Pancreas (tissue), 10 donors: ENCODE measurements at places on chromosomes 5 and 9. TPM values are rescaled to one million over a fixed set of nuclear protein-coding genes. Genes with fewer than 3 reads are reported as not detected.

Gene ADGRD2
- total RNA-seq: not detected

Gene SPINK5
- total RNA-seq: not detected

Gene MCIDAS
- 0.31 TPM for total RNA-seq

DNA sequence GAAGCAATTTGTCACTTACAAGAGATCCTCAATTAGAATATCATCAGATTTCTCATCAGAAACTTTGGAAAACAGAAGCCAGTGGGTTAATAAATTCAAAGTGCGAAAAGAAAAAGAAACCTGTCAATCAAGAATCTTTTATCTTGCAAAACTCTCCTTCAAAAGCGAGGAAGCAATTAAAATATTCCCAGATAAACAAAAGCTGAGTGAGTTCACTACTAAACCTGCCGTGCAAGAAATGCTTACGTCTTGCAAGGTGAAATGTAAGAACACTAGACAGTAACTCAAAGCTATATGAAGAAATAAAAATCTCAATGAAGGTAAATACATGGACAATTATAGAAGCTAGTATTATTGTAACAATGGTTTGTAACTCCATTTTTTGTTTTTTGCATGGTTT, 62.8 kb upstream of the IL33 start:
- DNase-seq: no peak

DNA sequence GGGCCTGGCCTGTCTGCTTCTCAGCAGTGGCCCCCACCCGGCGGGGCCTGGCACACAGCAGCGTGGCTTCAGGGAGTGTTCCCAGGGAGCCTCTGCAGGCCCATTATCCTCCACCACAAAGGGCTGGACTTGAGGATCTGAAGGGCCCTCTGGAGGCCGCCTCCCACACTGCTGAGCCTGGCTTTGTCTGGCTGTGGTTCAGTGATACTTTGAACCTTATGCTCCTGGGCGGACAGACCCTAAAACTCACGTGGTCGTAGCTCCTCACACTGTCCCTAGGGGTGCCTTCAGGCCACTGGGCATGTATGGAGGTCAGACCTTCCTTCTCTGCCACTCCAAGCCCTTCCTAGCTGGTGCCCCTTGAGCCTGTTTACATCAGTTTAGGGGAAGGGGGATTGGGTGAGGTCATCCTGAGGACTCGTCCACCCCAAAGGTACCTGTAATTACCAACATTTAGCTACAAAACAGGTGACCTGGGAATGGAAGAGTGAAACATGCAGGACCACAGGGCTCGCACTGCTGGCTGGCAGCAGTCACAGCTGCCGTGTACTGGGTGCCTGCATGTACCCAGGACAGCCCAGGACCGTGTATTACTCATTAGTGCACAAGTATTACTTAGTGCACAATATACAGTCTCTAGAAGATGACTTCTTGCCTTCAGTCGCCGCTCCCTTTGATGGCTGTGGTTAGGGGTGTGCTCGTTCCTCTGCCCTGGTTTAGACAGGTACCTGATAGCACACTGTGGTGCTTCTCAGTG, 8.5 kb downstream of the GRHPR start:
- peak; percentile 24 for DNase-seq

GRCh38 chr9:68555437-68556150, 14.9 kb upstream of the TMEM252 start:
- DNase-seq: no peak

Gene CARTPT
- not detected for total RNA-seq

Gene C9
- total RNA-seq: not detected

Gene RANBP17
- 5.8 TPM for total RNA-seq

- DNase-seq: no peak
Measured at GRCh38 chr5:126354012-126354857, 69.0 kb upstream of the GRAMD2B start.

Gene ANGPTL2
- total RNA-seq: 3.1 TPM

DNA sequence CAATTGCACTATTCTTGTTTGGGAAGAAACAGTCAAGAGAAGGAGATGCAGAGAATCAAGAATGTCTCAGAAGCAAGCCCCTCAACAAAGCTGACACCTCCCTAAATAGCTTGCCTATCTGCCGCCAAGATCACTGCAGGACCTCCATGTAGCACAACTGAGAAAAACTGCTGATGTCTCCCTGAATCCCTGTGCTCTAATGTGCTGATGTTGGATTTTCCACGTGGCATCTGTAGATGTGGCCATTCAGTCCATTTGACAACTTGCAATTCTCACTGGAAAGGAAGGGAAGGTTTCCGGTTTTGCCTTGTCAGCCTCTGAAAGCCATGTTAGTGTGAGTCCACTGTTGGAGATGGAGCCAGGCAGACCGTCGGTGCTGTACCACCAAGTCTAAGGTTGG, 374.0 kb downstream of the DIRAS2 start:
- no peak for DNase-seq

GRCh38 chr9:114529285-114529684, 24.0 kb upstream of the WHRN start:
- no peak for DNase-seq

Gene ZFP2
- 0.98 TPM for total RNA-seq

GRCh38 chr9:36796671-36797419, 224.2 kb downstream of the MELK start:
- DNase-seq: no peak

Gene SPACA9
- 3.3 TPM for total RNA-seq

- peak; percentile 23 for DNase-seq
Measured at GRCh38 chr9:110623462-110624025, 44.0 kb upstream of the SVEP1 start.

GRCh38 chr5:93054424-93055163, 526.4 kb downstream of the NR2F1-AS1 start:
- no peak for DNase-seq

DNA sequence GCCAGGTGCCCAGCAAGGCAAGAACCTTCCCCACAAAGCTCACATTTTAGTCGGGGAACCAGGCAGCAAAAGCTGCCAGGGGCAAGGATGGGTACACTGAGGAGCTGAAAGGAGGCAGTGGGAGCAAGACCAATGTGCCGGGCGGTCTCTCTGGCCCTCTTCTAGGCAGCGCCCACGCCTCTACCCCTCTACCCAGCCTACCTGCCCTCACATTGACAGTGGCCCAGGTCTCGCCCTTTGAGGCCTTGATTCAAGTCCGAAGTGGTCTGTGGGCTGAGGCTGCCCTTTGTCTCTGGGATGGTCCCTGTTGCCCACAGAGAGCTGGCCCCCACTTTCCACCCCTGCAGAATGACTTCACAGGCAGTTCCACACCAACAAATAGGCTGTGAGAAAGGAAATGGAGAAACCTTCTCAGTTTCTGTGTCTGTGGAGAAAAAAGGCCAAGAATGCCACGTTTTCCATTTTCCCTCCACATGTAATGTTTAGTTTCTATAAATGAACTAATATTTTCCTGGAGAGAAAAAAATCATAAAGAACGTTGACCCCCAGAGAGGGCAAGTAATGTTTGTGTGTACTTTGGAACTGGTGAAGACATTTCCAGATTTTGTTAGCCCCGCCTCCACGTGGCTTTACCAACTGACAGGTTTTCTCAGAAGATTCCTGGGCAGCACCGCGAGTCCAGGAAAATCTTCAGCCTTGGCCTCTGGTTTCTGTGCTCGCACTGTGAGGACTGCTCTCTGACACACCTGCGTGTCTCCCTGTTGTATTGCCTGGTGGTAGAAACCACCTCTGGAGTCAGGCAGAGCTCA, 57.4 kb upstream of the ANGPTL2 start:
- no peak for DNase-seq

DNA sequence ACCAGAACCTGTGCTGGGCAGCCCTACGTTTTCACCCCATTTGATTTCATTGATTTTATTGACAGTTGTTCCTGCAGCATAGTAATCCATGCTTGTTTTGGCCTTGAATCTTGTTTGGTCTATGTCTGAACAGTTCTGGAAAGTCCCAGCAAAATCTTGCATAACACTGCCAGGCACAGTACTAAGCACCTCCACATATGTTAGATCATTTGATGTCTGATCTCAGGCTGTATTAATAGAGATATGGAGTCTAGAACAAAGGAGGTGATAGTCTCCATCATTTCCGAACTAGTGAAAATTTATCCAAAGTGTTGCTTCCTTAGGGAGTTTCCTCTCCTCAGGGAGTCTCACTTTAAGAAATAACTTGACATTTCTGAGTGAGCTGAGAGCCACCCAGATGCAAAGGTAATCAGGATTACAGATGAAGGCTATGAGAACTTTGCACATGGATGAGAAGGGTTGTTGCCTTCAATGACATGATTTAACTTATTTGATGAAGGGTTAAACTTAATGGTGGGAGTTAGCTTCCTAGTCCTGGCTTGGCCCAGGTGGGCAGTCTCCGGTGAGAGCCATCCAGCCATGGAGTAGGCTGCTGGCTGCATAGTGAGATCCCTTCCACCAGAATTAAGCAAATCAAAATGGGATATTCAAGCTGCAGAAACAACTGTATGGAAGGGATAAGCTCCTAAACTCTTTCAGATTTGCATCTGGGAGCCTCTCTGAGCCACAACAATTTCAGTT, 173.8 kb upstream of the MVB12B start:
- DNase-seq: no peak

- DNase-seq: no peak
Measured at GRCh38 chr9:133946840-133947486, 45.2 kb downstream of the VAV2 start.

DNA sequence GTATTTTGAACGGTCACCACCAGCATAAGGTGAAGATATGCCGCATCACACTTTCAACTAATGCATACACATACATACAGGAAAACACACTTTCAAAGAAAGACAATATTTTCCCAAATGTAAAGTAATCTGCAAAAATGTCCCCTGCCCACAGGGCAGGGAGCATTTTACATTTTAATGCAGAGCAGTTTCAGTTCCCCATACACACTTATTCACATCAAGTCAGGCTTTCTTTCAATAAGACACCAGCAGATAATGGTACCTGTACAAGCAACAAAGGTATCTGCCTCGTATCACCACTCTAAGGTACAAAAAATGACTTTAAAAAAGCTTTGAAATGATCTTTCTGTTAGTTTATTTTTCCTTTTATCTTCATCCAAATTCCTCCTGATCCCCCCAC, 247.1 kb upstream of the CCNG1 start:
- DNase-seq: no peak

- no peak for DNase-seq
Measured at GRCh38 chr5:43485406-43485805, 1.7 kb upstream of the TMEM267 start.

Gene LECT2
- not detected for total RNA-seq

GRCh38 chr5:175253597-175253996, 190.4 kb downstream of the DRD1 start:
- no peak for DNase-seq

- DNase-seq: peak; percentile 42
Measured at GRCh38 chr9:112705768-112706427, 12.0 kb downstream of the INIP start.

- no peak for DNase-seq
Measured at GRCh38 chr9:135500071-135500524, 384 bp upstream of the MRPS2 start.

Gene S100Z
- not detected for total RNA-seq

GRCh38 chr5:67268231-67269021, 71.8 kb upstream of the CD180 start:
- peak; percentile 72 for DNase-seq

DNA sequence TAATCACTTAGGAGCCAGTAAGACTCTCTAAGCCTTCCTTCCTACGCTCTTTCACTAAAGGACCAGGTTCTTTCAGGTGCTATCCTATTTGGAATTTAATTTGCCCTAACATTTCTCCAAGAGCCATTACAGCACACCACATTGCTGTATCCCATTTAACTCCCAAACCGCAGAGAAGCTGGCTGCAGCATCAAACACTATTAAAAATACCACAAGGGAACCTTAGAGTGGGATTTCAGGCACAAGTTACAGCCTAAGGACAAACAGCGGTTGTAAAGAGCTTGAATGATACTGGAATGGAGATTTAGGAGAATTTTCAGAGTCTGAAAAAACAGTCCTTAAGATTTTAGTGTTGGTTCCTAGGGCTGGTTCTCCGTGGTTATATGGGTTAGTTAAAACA, 566.4 kb downstream of the RAB3C start:
- no peak for DNase-seq

Gene IFNA10
- not detected for total RNA-seq

DNA sequence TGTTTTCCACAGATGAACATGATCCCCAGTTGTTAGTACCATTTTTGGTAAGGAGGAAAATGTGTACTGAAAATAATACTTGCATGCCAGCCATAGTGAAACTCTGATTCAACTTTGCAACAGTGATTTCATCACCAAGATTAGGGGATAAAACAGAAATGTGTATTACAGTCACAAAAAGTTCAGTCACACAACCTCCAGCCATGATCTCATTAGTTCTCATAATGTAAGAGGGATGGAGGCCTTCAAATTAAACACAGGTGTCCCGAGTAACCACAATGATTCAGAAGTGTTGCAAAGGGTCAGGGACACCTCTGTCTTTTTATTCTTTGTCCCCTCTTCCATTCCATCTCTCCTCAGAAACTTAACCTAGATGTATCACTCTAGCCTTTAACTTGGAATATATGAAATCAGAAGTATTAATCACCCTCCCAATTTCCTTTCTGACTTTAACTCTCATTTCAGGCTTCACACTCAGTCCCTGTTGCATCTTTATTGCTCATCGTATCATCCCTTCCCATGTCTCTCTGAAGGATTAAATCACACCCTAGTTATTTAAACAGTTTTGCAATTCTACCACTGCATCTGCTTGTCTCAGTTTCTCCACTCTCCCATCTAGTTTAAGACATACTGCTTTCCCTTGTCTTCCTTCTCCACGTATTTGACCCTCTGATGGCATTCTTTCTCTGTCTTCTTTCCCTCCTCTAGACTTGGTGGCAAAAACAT, 291.2 kb downstream of the ADAMTS6 start:
- DNase-seq: no peak

GRCh38 chr9:131667576-131667975, 72.3 kb downstream of the RAPGEF1 start:
- no peak for DNase-seq

Gene CLK4
- total RNA-seq: 15.7 TPM

GRCh38 chr5:31470608-31471007, 61.3 kb downstream of the DROSHA start:
- no peak for DNase-seq

DNA sequence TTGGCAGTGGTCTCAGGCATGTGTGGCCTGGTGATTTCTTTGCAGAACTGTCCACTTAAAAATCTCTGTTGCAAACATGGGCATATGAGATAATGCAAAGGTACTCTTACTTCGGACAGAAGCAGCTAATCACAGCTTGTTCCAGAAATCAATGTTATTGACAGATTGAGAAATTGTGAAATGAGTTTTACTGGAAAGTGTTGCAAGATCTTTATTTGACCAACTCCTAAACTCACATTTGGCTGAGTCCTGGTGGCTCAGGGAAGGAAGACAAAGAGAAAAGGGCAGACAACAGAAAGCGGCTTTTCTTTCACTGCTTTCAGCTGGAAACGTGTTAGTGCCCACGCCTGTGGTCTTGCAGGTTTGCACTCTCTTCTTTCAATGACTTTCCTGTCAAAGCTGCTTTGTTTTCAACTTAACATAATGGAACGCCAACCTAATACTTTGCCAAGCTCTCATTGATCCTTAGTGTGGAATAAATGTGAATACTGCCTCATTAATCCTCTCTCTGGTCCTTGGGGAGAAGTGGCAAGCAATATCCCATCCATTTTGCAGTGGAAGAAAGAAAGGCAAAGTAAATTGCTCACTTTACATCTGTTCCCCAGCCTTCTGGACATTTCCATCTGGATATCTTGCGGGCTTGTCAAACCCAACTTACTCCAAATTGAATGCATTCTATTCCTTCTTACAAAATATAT, 586.4 kb downstream of the LRRC70 start:
- no peak for DNase-seq

Gene LRRC26
- total RNA-seq: 0.90 TPM

Gene PARP8
- 14.0 TPM for total RNA-seq

GRCh38 chr5:32724526-32724925, 13.4 kb downstream of the NPR3 start:
- no peak for DNase-seq
